GF-D8 (cell line): ENCODE measurements at places on chromosomes 4 and X.

DNA sequence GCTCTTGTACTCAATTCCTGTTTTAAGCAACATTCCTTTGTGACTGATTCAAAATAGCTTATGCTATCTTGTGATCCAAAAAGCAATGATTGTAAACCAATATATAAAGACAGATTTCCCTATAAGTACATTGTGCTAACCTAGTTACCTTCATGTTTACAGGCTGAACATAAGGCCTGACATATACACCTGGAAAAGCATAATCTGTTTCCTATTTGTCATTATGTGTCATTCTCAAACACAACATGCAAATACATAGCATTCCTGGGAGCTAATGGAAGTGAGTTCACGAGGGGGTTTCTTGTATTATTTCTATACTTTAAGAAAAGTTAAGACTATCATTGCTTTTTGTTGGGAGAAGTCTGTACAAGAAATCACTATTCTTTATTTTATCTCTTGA lies 638.1 kb upstream of the AGA start:
- no peak for DNase-seq

GRCh38 chr4:144564358-144564757 lies 81.6 kb upstream of the HHIP start:
- DNase-seq: no peak

DNA sequence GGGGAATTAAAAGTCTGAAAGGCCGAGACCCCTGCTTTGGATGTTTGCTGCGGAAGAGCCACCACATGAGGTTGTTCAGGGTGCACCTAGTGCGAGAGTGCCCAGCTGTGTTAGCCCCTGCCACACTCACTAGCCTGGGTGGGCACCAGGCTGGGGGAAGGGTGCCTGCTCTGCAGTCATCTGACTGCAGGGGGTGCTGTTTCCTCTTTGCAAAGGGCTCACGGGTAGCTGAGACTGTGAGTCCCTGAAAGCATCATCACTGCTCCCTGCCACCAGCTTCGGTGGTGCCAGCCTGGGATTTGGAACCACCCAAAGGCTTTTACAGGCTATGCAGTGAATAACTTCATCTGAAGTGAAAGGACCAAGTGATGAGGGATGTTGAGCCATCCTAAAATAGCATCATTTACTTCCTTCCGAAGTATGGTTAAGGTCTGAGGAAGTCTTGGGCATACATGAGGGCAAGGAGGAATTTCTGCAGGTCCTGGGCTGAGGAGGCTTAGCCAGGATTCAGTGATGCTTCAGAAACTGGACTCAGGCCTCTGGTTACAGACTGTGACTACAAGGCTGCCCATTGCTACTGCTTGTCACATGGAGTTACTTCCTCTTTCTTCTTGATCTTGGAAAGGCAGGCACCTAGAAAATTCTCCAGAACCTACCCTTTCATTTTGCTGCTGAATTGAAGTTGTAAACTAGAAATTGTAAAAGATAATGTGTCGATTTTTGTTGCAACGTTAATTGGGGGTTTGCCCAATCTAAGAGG lies 293.2 kb upstream of the PRPS2 start:
- DNase-seq: no peak

DNA sequence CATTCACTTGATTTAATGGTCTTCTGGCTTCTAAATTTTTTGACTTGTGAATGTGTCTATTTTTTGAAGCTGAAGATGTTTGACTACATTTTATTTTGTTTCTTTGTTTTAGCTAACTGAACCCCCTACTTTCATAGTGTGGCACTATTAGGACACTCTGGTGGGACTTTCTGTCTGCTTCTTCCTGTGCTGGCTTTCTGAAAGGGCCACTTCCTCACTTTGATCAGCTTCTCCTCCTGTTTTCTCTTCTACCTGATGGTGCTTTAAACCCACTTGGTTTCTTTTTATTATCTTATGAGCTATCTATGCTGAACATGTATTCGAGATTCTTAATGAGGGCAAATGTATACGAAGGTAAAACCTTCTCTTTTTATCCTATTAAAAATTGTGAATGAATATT lies 186.1 kb upstream of the CASK start:
- DNase-seq: no peak

DNA sequence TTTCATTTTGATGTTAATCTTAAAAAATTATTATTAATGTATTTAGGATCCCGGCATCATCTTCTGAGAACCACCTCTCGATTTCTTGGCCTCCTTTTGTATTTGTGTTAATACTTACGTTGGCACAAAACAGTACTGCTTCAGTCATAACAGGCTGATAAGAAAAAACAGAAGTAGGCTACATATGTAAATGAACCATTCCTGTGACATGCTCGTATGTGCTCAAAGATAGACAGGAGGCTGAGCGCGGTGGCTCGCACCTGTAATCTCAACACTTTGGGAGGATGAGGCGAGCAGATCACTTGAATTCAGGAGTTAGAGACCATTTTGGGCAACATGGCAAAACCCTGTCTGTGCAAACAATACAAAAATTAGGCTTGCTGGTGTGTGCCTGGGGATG lies 109.4 kb upstream of the H2AZ1 start:
- DNase-seq: no peak

DNA sequence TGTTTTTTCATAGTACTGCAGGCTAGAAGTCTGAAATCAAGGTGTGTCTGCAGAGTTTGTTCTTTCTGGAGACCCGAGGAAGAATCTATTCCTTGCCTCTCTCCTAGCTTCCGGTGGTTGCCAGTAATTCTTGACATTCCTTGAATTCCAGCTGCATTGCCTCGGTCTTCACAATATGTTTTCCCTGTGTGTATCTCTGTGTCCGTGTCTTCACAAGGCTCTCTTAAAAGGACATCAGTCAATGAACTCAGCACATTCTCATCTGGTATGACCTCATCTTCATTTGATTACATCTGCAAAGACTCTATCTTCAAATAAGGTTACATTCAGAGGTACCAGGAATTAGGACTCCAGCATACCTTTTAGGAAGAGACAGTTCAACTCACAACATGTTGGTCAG lies 163.4 kb downstream of the BANK1 start:
- no peak for DNase-seq

GRCh38 chr4:177308125-177308524 lies 1.5 kb upstream of the NEIL3 start:
- DNase-seq: peak; percentile 74

- DNase-seq: no peak
These were observed 33.4 kb upstream of the SFRP2 start for GRCh38 chr4:153822316-153822715.

- DNase-seq: no peak
These were observed 32.5 kb downstream of the WDR1 start for GRCh38 chr4:10083861-10084641.

- no peak for DNase-seq
These were observed 5.0 kb downstream of the GPC3 start for GRCh38 chrX:133980406-133980805.

DNA sequence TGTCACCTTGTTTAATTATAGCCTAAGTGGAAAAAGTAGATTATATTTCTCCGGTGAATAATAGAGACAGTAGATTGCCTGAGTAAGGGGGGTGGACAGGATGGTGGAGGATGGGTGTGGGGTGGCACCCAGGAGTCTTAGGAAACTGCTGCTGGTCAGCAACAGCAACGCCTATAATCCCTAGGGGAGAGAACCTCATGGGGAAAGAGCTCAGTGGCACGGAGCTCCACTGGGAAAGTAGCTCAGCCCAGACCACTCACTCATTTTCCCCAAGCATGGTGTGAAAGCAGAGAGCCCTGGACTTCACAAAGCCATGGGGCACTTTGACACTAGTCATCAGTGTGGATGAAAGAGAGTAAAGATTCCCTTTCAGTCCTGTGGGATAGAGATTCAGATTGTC lies 31.1 kb downstream of the METTL14 start:
- DNase-seq: no peak

GRCh38 chrX:132180929-132181328 lies 38.3 kb downstream of the RAP2C start:
- DNase-seq: no peak

- no peak for DNase-seq
These were observed 86.5 kb upstream of the KLF3 start for GRCh38 chr4:38577462-38577861.

DNA sequence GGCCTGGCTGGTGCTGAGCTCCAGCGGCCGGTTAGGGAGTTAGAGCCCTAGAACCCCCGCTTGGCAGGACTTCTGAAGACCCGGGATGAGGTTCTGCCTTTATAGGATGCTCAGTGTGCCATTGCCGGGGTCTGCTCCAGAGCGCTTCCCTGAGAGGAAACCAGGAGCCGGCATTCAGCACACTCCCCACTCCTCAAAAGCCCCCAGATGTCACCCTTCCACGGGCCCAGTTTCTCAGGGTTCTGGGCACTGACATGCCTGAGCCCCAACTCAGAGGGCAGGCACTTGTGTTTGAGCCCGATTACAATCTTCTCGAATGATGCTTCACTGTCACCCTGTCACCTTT lies 6.5 kb downstream of the NKX3-2 start:
- no peak for DNase-seq

DNA sequence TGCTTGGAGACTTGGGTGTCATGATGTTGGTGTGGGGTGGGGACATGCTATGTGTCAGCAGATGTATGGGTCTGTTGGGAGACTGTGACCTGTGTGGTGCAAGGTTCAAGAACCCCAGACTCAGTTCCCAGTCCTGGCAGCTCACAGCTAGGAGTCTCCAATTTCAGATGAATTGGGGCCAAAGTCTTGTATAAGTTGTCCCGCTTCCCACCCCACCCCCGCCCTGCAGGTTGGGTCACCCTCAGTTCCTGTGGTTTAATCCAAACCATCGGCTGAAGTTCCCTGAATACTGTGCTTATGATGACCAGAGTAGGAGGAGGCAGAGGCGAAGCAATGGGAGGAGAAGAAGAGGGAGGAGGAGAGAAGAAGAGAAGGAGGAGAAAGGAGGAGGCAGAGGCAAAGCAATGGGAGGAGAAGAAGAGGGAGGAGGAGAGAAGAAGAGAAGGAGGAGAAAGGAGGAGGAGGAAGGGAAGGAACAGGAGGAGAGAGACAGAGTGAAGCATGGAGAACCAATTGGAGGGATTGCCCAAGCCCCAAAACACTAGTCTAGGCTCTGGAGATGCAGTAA lies 112.6 kb downstream of the EFNB1 start:
- no peak for DNase-seq

- no peak for DNase-seq
These were observed 419.8 kb downstream of the GALNTL6 start for GRCh38 chr4:172232966-172233365.

DNA sequence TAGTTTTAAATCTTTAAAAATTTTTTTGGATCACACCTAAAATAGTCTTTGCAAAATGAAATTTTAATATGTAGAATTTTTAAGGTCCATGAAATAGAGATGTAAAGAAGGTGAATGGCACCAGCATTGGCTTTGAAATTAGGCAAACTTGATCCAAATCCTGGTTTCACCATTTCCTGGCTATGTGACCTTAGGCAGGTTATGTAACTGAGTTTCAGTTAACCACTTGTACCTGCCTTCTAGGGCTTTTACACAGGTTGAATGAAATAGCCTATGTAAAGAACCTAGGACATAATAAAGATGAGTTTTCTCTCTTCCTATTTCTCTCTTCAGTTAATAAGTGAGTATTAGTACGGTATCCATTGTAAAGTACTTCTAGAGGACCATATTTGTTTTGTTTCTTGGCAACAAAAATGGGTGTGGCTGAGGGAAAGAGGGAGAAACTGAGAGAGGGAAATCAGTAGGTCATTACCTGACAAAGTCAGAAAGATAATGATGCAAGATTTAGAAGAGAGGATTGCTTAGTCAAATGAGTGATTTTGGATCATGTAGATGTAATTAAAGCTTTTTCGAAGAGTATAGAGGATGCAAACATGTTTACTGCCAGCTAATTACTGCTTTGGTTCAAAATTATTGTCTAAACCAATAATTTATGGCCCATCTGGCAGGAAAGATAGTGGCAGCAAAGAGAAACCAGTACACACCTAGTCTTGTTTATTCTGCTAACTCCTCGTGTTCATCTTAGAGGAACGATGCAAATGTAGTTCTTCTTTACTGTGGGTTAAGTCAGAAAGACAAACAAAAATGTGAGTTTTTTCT lies 81.9 kb downstream of the PDLIM5 start:
- no peak for DNase-seq

- DNase-seq: no peak
These were observed 773 bp downstream of the TLR3 start for GRCh38 chr4:186069729-186070128.

- no peak for DNase-seq
These were observed 264.3 kb downstream of the NPFFR2 start for GRCh38 chr4:72295966-72296557.

DNA sequence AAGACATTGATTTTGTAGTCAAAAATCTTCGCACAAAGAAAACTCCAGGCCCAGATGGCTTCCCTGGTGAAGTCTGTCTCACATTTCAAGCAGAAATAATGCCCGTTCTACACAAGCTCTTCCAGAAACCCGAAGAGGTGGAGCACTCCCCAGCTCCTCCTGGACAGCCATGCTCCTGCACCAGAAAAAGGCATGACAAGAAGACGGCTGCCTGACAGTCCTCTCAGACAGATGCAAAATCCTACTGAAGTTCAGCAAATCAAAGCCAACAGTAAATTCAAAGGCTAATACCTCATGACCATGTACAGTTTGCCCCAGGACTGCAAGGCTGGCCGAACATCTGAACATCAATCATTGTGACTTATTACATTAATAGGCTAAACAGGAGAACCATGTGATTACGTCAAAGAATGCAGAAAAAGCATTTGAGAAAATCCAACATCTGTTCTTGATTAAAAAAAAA lies 30.8 kb upstream of the MXD4 start:
- DNase-seq: no peak

DNA sequence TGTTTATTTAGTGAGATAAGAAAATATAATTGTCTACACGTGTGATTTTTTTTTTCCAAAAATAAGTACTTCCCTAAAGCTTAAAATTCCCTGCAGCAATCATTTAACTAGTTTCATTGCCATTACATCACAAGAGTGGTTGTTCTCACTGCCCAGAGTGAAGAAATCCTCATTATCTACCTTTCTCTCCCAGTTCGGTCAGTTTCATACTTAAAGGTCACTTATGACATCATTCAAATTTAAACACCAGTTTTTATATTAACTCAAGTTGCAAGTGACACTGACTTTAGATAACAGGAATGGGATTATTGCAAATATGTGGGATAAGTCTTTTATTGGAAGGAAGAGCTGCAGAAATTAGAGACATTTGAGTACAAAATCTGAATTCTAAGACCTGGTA lies 1699.8 kb upstream of the IGFBP7 start:
- no peak for DNase-seq

GRCh38 chrX:134554291-134554690 lies 94.3 kb downstream of the HPRT1 start:
- no peak for DNase-seq

- DNase-seq: no peak
These were observed 732.5 kb upstream of the AGA start for GRCh38 chr4:178174756-178175155.

GRCh38 chr4:34412911-34413310 lies 1831.4 kb downstream of the ARAP2 start:
- DNase-seq: no peak

DNA sequence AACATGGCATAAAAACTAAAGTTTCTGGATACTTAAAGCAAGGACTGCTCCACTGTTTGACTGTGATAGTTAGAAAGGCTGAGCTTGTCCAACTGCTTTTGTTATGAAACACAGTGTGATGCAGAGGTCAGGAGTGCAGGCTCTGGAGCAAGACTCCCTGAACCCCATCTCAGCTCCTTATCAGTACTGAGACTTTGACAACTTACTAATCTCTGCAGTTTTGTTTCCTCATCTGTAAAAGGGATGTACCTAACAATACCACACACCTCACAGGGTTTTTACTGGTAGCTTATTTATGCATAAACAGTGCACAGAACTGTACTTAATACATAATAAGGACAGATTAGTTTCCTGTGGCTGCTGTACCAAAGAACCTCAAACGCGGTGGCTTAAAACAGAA lies 804.3 kb downstream of the FSTL5 start:
- no peak for DNase-seq
